ENCODE measurements at places on chromosomes 7 and 10.

DNA sequence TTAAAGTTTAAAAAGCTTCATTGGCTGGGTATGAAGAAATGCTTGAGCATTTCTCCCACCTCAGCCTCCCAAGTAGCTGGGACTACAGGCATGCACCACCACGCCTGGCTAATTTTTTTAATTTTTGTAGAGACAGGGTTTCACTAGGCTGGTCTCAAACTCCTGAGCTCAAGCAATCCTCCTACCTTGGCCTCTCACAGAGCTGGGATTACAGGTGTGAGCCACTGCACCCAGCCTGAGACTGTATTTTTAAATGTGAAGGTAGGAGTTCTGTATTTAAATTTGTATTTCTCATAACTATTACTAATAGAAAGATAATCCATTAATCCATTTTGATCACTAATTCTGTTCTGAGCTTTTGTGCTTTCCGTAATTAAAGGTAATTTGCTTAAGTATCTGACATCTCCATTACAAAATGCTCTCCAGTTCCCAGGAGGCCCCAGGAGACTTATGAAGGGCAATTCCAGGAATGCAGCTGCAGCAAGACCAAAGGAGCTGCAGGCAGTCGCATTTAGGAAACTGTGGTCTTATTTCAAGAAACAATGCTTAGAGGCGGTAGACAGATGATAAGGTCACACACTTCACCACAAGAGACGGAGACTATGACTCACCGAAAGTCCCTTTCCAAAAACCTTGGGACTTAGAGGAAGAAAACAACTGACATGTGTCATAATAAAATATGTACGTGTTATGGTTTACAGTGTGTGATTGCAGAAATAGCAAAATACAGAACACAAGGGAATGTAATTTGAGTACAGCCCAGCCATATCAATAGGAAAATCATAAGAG, 23.3 kb downstream of the YAE1 start:
- peak; percentile 1 for DNase-seq

DNA sequence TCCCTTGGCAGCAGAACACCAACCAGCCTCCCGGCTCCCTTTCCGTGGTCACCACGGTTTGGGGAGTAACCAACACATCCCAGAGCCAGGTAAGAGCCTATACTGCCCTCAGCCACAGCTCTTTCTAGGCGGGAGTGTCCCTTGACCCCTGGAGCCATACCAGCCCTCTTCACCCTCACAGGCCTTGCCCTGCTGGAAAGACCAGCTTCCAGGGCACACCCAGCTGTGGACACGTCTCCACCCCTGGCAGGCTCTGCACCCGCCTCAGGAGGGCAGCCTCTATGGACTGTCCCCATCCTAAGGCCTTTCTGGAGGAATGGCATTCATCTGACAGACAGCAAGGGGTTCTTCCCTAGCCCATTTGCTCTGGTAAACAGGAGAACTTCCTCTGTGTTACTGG, 57.5 kb upstream of the PPIF start:
- no peak for DNase-seq

- no peak for DNase-seq
Observed at GRCh38 chr10:87506956-87507355, 2.3 kb downstream of the MINPP1 start.

DNA sequence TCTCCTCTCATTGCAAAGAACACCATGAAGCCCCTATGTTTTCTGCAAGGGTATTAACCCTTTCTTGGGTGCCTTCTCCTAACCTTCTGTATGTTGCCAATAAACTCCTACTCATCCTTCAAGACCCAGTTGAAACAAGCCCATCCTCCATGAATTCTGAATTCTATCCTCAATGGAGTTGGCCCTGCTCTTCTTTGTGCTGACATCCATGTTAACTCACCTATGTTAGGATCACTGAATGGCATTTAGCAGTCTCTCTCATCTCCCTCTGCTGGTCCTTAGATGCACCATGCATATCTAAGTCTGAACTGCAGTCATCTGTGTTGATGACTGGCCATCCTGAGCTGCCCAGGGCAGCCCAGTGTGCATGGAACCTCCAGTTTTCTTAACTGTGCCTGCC, 129.8 kb downstream of the BUB3 start:
- DNase-seq = no peak

GRCh38 chr7:4028221-4028620, 653.9 kb upstream of the FOXK1 start:
- no peak for DNase-seq

- DNase-seq = no peak
Observed at GRCh38 chr7:79149831-79150230, 303.6 kb downstream of the MAGI2 start.

GRCh38 chr7:40828686-40829600, 694.1 kb downstream of the SUGCT start:
- DNase-seq = no peak

- no peak for DNase-seq
Observed at GRCh38 chr7:17095931-17096330, 202.5 kb upstream of the AHR start.

GRCh38 chr10:58704226-58704625, 191.6 kb downstream of the BICC1 start:
- no peak for DNase-seq

DNA sequence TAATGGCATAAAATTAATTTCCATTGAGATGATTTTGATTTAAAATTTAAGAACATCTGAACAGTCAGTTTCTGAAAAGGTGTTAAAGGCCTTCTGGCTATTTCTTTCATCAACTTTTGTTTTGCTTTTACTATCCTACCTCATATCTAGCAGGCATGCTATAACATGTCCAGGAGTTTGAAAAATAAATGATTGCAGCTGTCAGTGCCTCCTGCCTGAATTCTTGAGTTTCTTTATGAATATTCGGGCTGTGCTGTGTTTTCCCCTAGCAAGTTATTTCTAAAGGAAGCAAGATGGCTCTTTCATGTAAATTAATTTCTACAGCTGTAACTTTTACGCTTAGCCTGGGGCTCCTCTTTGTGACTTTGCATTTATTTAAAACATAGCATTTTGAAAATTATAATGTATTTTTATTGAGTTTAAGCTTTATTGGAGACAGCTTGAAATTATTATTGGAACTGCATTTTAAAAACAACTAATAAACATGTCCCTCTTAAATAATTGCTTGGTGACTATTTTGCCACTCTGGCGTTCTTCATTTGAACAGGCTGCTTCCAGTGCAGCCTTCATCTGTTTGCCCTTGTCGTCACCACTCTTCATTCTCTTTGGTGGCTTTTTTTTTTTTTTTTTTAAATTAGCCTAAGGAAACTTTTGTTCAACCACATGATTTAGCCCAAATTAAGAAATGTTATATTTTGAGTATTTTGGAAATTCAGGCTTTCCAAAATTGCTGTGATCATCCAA, 1083.4 kb upstream of the LRRN3 start:
- no peak for DNase-seq

DNA sequence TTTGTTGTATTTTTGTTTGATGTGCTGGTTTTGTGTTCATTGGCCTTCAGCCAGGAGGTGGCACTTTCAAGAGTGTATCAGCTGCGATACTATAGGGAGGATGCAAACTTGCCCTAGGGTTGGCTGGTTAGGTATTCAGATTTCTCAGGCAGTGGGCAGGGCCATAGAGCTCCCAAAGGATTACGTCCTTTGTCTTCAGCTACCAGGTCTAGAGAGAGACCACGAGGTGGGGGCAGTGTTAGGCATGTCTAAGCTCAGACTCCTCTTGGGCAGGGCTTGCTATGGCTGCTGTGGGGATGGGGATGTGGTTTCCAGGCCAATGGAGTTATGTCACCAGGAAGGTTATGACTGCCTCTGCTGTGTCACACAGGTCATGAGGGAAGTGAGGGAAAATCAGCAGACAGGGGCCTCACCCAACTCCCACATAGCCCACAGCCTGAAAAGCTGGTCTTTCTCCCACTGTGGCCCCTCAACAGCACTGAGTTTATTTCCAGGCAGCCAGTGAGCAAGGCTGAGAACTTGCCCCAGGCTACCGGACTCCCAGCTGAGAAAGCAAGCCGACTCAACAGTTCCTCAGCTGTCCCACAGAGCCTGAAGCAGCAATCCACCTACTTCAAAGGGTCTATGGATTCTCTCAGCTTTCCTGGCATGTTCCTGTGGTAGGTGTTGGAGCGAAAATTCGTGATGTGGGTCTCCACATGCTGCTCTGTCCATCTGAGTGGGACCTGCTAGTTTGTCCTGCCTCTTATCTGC, 227.4 kb upstream of the COBL start:
- no peak for DNase-seq

GRCh38 chr7:87091487-87092066, 32.1 kb upstream of the ELAPOR2 start:
- DNase-seq = no peak

DNA sequence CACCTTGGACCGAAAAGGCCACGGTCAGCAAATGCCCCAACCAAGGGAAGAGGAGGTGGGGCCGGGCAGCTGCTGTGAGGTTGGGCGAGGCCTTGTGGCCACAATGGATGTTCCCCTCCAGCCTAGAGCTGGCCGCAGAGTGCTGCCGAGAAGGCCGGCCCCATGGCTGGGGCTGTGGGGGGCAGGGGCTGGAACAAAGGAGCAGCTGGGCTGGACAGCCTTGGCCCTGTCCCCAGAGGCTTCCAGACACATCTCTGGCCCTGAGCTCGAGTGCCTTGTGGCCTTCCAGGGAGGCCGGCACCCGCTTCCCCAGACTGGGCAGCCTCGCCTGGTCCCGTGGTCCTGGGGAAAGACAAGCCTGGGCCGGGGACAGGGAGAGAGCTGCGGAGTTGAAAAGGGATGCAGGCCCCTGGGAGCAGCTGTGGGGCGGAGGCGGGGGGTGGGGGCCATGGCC, 88.0 kb downstream of the PDGFA start:
- DNase-seq = no peak

DNA sequence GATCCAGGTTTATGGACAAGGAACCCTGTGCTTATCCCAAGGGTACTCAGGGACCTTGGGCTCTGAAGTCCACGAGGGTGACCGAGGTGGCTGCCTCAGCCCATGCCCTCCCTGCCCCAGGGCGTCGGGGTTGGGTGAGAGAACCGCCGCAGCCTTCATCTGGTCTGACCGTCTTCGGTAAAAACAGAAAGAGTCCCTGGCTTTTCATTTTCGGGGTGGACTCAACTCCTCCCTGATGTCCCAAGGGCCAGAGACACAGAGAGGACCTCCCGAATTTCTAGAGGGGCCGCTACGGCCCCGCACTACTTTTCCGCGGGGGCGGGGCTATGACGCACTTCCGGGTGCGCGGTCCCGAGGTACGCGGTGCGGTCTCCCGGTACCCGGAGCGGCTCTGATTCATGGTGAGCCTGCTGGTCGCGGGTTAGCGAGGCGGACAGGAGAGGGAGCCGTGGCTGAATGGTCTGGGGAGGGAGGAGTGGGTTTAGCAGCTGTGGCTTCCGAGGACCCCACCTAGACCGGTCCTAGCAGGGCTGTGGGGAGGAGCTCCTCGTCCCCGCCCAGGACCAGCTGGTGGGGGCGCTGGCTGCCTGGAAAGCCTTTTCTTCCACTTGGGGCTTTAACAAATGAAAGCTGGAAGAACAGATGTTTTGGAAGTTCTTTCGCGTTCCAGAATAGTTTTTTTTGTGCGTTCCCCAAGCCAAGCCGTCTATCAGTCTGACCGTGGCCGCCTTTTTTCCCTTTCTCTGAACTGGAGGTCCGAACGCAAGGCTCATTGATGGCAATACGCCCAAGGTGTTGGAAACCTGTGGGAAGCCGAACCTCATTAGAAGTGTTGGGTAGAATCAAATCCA, at the start of gene ZSCAN21:
ZSCAN21 (plus strand) TSS at position 334 of the 851 bp plus-strand sequence. CDS start 7,233 bp downstream, outside the sequence.
- peak; percentile 70 for DNase-seq

- DNase-seq = peak; percentile 49
Observed at GRCh38 chr10:34808801-34809745, 6.0 kb downstream of the PARD3 start.

GRCh38 chr10:30384701-30385201, 35.7 kb upstream of the MTPAP start:
- DNase-seq = no peak

- DNase-seq = no peak
Observed at GRCh38 chr7:74293577-74293908, 4.3 kb downstream of the CLIP2 start.

GRCh38 chr7:50868426-50869100, 85.9 kb upstream of the GRB10 start:
- DNase-seq = no peak
